Esophagus squamous epithelium (tissue), 5 donors: ENCODE measurements at places on chromosomes 12 and 14.

- DNase-seq: no peak
These were observed 503.7 kb downstream of the NRXN3 start for GRCh38 chr14:78673845-78674244.

DNA sequence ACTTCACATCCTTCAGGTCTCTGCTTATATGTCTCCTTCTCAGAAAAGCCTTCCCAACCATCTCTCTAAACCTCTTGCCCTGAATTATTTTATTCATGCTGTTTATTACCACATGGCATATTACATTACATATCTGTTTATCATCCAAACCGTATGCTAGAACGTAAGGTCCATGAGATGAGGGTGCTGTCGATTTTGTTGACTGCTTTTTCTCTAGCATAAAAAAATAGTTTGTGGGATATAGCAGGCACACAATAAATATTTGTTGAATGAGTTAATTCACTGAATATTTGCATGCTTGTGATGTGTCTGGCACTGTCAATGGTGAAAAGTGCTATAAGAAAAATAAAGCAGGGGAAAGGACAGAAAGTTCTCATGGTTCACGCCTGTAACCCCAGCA lies 22.9 kb downstream of the SAMD4A start:
- DNase-seq: no peak

DNA sequence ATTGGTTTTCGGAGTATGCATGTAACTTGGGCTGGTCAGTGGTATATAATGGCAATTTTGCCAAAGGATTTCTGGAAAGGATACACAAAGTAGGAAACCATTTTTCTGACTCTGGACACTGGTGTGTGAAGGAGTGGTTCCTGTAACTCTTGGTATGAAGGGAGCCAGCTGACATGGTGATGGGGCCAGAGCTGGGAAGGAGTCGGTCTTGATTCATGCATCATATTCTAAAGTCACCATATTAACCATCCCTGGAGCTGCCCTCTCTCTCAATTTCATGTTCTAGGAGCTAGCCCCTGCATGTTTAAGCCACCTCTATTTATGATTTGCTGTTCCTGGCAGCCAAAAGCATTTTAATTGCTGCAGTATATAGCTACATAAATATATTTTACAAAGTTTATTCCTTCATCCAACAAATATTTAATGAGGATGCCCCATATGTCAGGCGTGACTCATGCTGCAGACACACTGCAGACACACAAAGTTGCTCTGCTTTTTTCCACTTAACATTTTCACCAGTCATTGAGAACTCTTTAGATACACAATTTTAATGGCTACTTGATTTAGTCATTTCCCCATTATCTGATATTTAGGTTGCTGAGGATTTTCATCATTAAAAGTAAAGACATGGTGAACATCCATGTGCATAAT lies 78.7 kb upstream of the PSMC1 start:
- DNase-seq: no peak

GRCh38 chr12:50979369-50980052 lies 27.2 kb downstream of the HIGD1C start:
- DNase-seq: no peak

DNA sequence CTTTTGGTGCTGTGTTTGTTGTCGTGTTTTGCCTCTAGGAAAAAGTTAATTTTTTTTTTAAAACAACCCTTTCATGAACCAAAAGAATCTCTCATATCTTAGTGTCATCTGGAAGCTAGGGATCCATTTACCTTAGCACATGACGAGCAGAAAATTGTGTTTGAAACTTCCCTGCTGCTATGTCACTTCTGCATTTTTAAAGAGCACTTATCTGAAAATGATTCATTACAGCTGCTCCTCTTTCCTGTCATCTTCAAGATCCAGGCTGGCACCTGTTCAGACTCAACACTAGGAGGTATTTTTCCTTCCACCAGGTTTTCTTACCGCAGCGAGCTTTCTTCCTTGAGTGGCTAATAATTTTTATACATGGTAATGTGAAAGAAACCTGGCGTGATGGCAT lies 67.0 kb downstream of the EML1 start:
- DNase-seq: no peak

DNA sequence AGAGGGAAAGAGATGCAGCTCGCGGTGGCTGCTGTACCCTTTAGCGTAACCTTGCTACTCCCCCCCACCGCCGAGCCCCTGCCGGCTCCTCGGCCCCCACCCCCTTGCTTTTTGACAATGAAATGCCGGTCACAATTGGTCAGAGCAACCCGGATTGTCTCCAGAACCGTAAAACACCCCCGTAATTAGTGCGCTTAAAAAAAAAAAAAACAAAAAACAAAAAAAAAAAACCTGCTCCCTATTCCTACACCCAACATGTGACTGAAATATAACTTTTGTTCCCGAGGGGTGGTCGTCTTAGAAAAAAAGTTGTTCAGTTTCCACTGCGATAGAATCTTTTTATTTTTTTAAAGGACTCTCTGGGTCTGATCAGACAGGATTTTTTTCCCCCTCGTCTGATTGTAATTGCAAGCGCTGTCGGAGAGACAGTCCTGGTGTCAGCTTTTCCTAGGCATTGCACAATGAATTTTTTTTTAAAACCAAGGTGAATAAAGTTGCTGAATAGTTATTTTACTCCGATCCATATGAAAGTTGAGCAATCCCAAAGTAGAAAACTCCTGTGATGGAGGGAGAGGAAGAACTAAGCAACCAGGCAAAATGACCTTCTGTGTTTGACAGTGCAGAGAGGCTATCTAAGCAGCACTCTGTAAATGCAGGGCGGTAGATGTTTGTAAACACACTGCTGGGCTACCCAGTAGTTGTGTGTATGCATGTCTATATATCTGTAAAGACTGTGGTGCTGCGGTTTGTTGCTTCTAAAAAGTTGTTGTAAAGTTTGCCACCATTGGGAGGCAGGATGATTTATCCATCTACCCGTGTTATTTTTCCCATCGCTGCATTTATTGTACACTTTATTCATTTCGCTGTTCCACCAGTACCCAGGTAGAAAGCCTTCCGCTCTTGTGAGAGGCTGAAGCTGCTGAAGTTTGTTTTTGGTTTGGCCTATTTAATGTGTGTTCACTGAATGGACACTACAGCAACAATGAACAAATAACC lies 1.1 kb downstream of the ETV6 start:
- no peak for DNase-seq

DNA sequence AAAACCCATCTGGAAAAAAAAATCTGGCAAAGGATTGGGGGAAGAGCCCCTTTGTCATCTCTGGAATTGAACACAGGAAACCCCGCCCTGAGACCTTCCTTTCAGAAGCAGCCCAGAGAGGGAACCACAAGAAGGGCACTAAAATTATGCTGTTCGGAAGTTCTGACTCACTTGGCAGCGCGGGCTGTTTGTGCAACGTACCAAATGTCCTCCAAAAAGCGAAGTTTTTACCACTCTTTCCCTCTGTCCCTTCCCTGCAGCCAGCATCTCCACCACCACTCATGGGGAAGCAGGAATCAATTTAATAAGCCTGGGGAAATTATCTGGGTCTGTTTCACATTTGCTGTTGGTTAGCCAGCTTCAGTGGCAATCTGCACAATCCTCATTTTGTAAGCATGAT lies 3.2 kb upstream of the SYNE3 start:
- DNase-seq: peak; percentile 40

DNA sequence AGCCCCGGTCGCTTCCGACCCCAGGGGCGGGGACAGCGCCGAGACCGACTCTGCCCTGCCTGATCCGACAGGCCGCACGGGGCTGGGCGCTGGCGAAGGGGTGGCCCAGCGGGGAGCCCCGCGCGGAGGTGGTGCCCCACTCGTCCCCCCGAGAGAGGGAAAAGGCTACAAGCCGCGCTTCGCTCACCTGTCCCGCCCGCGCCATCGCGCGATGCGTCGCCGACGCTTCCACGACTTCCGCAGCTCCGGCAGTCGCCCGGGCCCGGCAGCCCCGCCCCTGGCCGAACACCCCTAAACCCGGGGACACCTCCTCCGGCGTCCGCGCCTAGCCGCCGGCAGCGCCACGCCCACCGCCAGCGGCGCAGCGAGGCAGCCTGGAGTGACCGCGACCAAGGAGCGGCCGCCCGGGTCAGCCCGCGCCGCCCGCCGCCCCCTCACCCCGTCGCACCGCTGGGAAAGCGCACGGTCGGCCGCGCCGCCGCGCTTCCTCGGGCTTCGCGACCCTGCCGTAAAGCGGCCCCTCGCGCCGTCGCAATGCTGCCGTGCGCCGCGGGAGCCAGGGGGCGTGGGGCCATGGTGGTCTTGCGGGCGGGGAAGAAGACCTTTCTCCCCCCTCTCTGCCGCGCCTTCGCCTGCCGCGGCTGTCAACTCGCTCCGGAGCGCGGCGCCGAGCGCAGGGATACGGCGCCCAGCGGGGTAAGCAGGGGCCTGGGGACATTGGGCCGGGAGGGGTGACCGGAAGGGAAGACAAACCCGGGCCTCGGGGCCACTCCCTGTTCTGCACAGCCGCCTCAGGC lies at the start of the genes BAG5 and COA8:
Gene BAG5, minus strand, starts transcription at position 229 of the 797 bp plus-strand sequence. CDS start 1,493 bp downstream, outside the sequence.
Gene COA8, plus strand, starts transcription at position 532 of the 797 bp plus-strand sequence. Its CDS starts 42 bp downstream, at position 574.
- DNase-seq: no peak

DNA sequence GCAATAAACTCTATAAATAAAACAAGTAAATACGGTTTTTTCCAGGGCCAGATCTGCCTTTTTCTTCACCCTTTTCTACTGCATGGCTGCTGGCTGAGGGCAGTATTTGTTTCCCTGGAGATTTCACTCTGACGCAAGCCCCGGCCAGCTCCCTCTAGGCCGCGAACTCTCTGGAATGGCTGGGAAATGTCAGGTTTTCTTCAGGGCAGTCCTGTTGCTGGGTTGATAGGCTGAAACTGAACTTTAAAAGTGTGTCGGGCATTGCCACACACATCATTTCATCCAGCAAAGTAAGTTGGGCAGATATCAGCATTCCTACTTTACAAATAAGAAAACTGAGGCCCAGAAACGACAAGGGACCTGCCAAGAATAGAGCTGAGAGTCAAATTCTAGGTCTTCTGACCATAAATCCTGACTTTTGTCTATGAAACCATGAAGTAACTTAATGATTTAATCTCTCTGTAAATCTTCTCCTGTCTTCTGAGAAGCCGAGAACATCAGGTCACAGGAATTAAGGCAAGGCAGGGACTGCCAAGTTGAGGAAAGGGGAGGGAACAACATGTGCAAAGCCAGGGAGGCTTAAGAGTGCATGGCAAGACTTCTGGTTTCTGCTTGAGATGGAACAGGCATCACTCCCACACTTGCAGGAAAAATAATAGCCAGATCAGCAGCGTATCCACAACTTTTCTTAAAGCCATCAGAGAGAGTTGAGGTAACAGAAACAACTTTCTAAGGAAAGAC lies 205.0 kb upstream of the CCDC196 start:
- no peak for DNase-seq

- no peak for DNase-seq
These were observed 104.7 kb downstream of the ST8SIA1 start for GRCh38 chr12:22229652-22230279.

GRCh38 chr14:95153866-95154265 lies 3.5 kb downstream of the DICER1 start:
- no peak for DNase-seq

GRCh38 chr12:69872804-69873203 lies 47.8 kb downstream of the MYRFL start:
- DNase-seq: no peak
